ENCODE measurements at places on chromosomes 12 and 14.

DNA sequence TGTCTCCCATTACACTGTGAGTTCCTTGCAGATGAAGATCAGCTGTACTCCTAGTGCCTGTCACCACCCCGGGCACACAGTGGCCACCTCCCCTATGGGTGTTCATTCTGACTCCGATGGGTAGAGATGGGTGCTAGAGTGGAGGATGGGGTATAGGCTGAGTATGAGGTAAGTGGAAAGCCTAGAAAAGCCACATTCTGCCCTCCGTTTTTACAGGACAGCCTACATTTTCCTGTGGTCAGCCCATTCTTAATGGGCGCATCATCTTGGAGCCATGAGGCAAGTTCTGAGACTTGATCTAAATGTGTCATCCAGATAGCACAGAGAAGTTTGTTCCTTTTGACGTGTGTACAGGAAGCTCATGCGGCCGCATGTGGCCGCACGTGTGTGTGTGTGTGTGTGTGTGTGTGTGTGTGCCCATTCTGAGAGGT is 166.7 kb upstream of the HIF1A start:
- peak; percentile 72 for DNase-seq

- no peak for DNase-seq
Observed at GRCh38 chr12:79532907-79533288, 157.9 kb downstream of the PAWR start.

GRCh38 chr12:63958876-63959580 is 114.5 kb downstream of the SRGAP1 start:
- no peak for DNase-seq

GRCh38 chr12:28645891-28646290 is 455.6 kb downstream of the CCDC91 start:
- no peak for DNase-seq

GRCh38 chr14:48275301-48275700 is 599.9 kb upstream of the MDGA2 start:
- no peak for DNase-seq

DNA sequence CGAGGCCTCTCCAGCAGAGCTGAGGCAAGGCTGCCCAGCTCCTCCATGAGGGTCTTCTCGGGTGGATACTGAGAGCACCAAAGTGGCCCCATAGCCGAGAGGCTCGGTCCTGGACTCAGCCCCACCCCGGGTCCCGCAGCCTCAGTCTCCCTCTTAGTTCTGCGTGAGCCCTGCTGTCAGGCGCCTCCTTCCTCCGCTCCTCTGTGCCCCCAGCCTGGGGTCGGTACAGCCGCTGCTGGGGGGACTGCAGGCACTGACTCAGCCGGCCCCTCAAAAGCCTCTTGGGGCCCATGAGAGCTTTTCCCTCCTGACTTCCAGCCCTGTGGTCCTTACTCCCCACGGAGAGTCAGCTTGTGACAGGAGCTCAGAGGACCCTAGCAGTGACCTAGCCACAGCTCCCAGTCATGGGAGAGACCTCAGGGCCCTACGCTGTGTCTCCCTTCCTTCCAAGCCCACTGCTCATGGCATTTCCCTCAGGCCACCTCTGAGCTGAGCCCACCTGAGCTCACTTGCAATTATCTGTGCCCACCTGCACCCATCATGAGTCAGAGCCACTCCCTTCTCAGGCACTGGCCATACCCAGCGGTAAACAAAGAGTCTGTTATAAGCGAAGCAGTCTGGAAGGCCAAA is 295.0 kb upstream of the RTL1 start:
- no peak for DNase-seq

DNA sequence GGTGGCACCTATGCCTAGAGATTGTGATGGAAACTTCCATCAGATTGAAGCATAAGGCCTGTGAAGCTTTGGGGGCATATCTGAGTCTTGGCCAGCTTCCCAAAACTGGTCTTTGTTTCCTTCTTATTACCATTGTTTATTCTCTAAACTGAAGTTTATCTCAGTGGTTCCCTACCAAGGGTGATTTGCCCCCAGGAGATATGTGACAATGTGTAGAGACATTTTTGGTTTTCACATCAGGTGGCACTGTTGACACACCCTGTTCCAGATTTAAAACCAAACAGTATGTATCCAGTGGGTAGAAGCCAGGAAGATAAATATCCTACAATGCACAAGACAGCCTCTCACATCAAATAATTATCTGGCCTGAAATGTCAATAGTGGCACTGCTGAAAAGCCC is 22.1 kb downstream of the RASSF9 start:
- no peak for DNase-seq

DNA sequence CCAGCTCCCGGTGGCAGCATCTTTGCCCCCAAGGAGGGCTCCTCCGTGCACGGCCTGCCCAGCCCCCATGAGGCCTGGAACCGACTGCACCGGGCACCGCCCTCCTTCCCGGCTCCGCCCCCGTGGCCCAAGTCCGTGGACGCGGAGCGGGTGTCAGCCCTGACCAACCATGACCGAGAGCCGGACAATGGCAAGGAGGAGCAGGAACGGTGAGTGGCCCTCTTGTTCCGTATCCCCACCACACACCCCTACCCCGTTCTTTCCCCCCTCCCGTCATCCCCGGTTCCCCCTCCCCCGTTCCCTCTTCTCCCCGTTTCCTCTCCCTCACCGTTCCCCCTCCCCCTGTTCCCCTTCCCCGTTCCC is 28.3 kb downstream of the LRCOL1 start:
- DNase-seq = no peak

DNA sequence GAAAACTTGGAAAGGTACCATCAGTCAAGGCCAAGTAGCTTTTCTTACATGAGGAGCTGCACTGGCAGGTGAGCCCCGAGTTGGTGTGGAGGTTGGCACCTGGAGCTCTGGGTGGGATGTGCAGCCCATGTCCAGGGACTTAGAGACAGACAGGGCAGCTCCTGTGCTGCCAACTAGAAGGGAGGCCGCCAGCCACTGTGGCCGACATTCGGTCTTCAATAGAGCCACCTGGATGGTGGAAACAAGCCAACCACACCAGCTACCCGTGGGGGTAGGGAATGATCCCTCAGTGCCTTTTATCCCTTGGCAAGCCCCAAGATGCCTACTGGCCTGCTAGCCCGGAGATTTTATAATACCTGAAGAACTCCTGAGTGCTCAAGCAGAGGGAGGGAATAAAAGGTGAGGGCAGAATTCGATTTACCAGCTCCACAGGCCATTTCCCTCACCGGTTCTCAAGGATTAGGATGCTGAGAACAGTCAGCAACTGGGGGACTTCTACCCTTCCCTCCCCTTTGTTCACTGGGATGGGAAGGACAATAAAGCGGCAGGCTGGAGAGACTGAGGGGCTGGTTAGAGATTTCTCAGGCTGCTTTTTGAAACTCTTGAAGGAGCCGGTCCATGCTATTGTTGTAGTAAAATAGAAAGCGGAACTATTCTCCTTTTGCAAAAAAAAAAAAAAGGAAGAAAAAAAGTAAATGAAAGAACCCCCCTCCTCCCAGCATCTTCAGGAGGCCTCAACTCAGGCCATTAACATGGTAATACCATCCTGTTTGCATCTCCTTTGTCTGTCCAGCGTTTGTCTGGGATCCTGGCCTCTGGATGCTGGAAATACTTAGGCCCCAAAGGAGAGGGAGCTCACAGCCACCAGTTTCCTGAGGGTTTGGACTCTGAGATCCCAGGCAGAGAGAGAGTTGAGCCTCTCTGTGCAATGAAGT is 321.6 kb downstream of the ZFP36L1 start:
- no peak for DNase-seq

GRCh38 chr12:24695657-24696329 is 253.1 kb downstream of the BCAT1 start:
- DNase-seq = no peak

DNA sequence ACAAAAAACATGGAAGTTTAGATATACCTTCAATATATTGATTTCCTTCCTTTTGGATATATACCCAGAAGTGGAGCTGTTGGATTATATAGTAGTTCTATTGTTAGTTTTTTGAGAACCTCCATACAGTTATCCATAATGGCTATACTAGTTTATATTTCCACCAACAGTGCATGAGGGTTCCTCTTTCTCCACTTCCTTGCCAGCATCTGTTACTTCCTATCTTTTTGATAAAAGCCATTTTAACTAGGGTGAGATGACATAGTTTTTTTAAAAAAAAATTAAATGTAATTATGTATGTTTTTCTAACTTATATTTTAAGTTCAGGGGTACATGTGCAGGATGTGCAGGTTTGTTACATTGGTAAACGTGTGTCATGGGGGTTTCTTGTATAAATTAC is 10.0 kb upstream of the SLC38A4 start:
- no peak for DNase-seq

- DNase-seq = no peak
Observed at GRCh38 chr12:80766210-80766609, 49.5 kb downstream of the MYF5 start.

GRCh38 chr14:90510159-90510558 is 113.3 kb downstream of the CALM1 start:
- no peak for DNase-seq

- DNase-seq = no peak
Observed at GRCh38 chr12:65756267-65756666, 68.0 kb upstream of the HMGA2 start.

DNA sequence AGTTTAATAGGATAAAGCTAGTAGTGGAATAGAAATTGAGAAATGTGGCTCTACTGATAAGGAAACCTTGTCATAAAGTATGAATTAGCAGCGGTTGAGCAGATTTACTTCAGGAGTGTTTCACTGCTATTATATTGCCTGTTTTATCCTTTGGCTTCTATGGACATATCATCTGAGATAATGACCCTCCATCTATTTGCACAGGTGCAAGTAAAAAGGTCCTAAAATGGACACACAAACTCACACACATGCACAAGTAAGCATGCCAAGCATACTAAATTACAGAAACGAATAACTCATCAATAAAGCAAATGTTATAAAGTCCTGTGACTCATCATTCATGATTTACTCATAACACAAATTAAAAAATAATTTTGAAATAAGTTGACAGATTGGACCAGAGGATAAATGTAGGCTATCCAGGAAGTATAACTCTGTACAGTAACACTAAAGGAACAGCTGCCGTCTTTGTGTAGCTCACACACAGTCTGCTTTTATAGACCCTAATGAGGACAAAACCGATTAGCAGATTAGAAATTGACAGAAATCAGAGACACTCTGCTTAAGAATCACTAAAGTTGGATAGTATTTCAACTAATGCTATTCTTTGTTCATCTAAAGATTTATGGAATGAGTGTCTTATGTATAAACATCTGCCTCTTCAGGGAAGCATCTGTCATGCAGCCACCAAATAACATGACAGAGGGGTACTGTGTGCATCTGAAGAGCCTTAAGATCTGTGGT is 73.9 kb downstream of the SYT1 start:
- no peak for DNase-seq

DNA sequence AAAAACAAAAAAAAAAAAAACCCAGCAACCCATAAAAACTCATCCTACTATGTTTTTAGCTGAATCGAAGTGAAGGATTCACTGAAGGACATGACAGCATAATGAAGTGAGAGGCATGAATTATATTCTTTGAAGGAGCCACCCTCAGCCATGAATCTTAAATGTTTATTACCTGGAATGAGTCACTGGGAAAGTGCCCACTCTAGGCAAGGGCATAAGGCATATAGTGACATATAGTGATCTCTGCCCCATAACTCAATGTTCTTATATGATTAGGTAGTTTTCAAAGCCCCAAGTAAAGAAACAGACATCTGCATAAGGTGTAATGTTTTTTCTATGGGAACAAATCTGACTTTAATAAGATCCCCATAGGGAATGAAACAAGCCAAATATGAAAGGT is 79.9 kb downstream of the MDGA2 start:
- DNase-seq = no peak

- no peak for DNase-seq
Observed at GRCh38 chr14:49196327-49196726, 389.9 kb downstream of the RPS29 start.

GRCh38 chr12:69388371-69388770 is 28.8 kb downstream of the YEATS4 start:
- no peak for DNase-seq

DNA sequence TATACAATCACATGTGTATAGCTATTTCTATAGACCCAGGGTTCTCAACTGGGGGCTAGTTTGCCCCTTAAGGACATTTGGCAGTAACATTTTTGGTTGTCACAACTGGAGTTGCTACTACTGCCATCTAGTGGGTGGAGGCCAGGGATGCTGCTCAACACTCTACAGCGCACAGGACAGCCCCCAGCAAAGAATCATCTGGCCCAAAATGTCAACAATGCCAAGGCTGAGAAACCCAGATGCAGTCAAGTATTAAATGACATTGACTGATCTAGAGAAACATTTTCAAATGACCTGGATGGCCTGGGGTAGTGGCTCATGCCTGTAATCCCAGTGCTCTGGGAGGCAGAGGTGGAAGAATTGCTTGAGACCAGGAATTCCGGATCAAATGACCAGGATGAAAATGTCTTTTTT is 5.8 kb downstream of the WSB2 start:
- DNase-seq = peak; percentile 84

DNA sequence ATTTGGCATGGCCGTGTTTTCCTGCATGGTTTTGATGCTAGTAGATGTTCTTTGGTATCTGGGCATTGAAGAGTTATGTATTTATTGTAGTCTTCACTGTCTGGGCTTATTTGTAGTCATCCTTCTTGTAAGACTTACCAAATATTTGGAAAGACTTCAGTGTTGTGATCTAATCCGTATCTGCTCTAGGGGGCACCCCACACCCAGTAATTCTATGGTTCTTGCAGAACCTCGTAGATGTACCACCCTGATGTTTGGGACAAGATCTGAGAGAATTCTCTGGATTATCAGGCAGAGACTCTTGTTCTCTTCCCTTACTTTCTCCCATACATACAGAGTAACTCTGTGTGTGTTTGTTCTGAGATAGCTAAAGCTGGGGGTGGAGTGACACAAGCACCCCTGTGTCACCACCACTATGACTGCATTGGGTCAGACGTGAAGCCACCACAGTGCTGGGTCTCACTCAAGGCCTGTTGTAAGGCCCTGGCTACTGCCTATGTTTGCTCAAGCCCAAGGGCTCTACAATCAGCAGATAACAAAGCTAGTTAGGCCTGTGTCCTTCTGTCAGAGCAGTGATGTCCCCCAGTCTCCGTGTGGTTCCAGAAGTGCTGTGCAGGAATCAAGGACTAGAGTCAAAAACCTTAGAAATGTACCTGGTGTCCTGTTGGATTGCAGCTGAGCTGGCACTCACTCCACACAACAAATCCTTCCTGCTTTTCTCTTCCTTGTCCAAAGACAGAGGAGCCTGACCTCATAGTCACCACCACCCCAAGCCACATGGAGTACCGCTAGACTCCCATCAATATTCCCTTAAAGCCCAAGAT is 9.6 kb downstream of the RDH16 start:
- DNase-seq = no peak

GRCh38 chr14:52692248-52692962 is 3.0 kb downstream of the ERO1A start:
- no peak for DNase-seq

- DNase-seq = peak; percentile 76
Observed at GRCh38 chr12:117968826-117969659, at the start of gene KSR2. TSS of gene KSR2 (minus strand) at chr12:117968990. CDS start at chr12:117968255, 735 bp downstream.

DNA sequence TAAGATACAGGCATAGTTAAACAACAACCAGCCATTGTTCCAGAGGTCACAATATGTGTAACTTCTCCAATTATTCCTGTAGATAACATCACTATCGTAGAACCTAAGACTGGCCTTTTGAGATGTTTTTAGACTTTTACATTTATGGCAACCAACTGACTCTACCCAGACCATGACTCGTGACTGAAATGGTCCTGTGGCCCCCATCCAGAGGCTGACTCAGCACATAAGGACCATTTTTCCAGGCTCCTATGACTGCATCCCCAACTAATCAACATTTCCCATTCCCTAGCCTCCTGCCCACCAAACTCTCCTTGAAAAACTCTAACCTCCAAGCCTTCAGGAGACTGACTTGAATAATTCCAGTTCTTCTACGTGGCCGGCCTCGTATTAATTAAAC is 52.6 kb upstream of the NID2 start:
- no peak for DNase-seq

GRCh38 chr12:23197266-23197665 is 572.3 kb downstream of the ETNK1 start:
- no peak for DNase-seq

Data from activated T-cell treated with anti-CD3 and anti-CD28 coated beads, Interleukin-2, amount 50 U/mL, for 48 hours (primary cell).